ENCODE measurements at places on chromosomes 4 and X. TPM values are rescaled to one million over a fixed set of nuclear protein-coding genes. Genes with fewer than 3 reads are reported as not detected.

HSFX3 gene
- not detected for total RNA-seq

ARAP2 gene
- 1.4 TPM for total RNA-seq

VEGFC gene
- 39.3 TPM for total RNA-seq

ANXA5 gene
- 804 TPM for total RNA-seq

RAPGEF2 gene
- 26.5 TPM for total RNA-seq
